ENCODE measurements at places on chromosomes 13 and 19.
A peak's percentile ranks its signal among the peaks of the same experiment; 100 is the strongest.

- no peak for DNase-seq
Observed at GRCh38 chr13:38990693-38991092, at the start of gene STOML3. Gene STOML3, minus strand, starts transcription at chr13:38990831. Its CDS starts 110 bp downstream, at chr13:38990721.

DNA sequence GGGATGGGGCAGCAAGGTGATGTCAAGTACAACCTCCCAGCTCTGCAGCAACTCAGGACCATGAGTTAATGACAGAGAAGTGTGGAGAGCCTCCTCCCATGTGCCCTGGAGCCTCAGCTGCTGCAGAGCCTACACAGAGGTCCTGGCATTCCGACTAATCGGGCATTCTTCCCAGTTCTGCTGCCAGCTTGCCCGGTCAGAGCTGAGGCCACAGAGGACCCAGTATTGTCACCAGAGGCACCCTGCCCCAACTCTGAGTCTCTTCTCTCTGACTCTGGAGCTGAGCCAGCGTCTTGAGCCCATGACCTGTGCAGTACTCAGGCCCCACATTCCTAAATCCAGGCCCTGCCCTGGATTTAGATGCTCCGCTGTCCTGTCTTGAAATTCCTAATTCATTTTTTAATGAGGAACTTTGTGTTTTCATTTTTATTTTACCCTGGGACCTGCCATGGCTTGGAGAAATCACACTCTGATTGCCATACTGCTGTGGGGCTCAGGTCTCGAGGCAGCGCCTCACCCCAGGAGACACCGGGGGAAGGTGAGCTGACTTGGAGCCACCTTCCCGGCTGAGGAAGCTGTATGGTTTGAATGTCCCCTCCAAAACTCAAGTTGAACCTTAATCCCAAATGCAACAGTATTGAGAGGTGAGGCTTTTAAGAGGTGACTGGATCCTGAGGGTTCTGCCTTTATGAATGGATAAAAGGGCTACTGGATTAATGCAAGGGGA is 144.9 kb upstream of the ZNF507 start:
- no peak for DNase-seq

GRCh38 chr19:54026656-54027055 is 35.2 kb downstream of the CACNG6 start:
- DNase-seq: no peak

DNA sequence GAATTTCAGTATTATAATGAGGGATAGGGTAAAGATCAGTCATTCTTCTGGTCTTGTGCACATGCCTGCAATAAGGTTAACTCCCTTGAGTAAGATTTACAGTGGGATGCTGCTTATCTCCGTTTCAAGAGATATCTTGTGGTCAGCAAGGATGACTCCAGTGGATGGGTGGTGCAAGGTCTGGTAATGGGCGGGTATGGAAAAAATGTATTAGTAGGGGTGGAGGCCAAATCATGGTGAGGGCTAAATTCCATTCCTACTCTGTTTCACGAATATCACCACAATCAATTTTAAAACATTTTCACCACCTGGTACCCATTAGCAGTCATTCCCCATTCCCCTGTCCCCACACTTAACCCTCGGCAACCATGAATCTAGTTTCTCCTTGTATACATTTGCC is 40.6 kb downstream of the CCDC122 start:
- no peak for DNase-seq

DNA sequence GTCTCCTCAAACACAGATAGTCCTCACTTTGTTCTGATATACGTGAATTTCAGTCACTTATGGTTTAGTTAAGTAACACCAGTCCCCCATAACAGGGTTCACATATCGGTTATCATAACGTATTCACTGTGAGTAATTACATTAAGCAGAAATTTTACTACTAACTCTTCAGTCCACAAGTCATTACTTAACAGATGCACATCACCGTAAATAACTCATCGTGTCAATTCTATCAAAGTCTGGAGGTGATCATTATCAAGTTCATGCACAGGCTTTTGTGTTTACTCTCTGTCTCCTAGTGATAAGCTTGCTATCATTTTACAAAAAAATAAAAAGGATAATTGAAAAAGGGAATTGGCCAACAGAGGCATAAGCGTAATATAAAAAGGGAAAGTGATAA is 287.4 kb upstream of the ATXN8OS start:
- DNase-seq: no peak

GRCh38 chr19:33715462-33715861 is 81.2 kb upstream of the KCTD15 start:
- no peak for DNase-seq

DNA sequence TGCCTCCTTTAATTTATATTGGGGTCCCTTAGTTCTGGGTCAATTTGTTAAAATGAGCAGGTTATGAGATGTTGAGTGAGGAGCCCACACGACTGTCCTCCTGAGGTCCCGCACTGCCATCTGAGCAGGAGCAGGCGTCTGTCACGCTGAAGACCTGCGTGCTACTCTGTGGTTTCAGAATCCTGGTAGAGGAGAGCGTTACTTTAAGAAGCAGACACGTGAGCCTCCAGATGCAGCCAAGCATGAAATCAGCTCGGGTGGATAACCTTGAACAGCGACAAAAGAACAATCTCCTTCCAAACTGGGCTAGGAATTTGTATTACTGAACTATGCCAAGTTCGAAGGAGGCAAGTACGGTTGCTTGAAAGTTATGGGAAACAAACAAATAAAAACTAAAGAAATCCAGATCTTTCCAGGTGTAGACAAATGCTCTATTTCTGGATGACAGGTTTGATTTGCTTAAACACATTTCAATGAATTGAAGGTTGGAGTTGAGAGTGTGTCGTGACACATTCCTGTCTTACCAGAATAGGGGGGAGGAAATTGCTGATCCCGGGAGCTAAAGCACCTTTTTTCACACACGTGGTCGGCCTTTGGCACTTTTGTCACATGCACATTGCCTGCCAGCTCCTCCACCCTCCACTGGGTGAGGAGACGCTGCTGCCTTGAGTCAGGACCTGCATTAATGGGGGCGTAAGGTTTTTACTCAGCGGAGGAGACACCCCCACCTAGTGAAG is 945.5 kb upstream of the SLC10A2 start:
- DNase-seq: peak; percentile 22

DNA sequence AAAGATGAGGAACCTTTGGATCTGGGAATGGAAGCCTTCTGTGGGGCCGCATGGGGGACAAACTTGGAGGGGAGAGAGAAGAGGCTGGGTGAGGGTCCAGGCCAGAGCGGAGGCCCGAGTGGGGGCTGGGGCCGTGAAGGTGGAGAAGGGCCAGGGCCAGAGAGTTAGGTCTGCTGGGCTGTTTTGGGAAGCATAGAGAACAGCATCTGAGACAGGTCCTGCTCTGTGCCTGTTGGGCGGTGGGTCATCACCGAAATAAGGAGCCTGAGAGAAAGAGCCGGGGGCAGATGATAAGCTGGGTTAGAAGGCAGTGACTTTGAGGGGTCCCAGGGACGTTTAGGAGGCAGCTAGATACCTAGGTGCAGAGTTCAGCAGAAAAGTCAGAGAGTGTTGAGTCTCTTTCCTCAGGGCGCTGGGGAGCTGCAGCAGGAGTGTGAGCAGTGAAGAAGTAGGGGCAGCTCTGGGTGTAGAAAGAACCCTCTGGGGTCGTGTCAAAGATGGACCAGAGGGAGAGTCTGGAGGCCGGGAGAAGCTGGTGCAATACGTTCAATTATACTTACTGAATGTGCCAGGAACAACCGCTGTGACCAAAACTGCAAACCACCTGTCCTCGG is 2.7 kb downstream of the SPACA6 start:
- no peak for DNase-seq

DNA sequence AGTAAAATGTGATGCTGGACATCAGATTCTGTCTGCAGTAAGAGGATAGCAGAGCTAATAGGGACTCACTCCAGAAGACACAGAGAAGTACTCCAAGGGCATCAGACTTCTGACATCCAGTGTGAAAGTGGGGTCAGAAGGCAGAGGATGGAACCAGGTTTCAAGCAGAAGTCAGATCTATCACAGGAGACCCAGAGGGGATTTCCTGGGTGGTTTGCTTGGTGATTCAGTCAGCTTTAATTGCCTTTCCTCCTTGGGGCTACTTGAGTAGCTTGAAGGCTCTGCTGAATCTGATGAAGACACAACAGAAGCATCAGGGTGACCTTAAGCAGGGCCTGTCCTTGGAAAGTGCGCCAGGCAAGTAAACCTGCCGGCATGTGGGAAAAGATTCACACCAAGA is 300.6 kb downstream of the COG6 start:
- DNase-seq: no peak

Data from mesenchymal stem cell (in vitro differentiated cells and primary cell).